ENCODE measurements at places on chromosomes 5 and 9.
A peak's percentile ranks its signal among the peaks of the same experiment; 100 is the strongest.

- DNase-seq: no peak
Measured at GRCh38 chr5:132489871-132490483, 596 bp downstream of the IRF1 start.

- no peak for DNase-seq
Measured at GRCh38 chr9:27471789-27472188, 52.3 kb upstream of the IFNK start.

DNA sequence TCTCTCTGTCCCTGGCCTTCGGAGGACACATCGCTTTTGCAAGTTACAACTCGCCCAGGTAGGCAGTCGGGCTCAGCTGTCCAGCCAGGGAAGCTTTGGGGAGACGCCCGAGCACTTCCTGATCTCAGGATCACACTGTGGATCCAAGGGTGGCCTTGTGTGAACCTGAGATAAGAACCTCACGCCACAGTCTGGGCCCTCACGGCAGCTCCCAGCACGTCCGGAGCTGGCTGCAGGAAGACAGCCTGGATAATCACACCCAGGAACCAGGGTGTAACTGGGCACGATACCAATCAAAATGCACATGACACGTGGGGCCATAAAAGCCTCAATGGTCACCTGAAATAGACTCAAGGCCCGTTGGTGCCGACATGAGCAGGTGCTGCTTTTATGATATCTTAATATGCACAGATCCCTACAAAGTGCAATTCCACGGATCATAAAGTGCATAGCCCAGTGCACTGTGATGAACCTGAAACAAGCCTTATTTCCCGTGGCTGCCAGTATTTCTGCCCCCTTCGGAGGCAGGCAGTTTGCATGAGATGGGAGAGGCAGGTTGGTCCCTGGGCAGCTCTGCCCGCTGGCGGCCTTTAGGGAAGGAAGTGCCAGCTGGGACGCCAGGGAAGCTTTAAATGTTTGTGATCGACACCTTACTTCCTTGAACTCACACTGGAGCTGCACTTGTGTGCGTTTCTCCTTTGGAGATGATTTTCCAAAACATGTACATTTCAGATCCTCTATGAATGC, 14.5 kb downstream of the SLC6A18 start:
- DNase-seq: no peak

DNA sequence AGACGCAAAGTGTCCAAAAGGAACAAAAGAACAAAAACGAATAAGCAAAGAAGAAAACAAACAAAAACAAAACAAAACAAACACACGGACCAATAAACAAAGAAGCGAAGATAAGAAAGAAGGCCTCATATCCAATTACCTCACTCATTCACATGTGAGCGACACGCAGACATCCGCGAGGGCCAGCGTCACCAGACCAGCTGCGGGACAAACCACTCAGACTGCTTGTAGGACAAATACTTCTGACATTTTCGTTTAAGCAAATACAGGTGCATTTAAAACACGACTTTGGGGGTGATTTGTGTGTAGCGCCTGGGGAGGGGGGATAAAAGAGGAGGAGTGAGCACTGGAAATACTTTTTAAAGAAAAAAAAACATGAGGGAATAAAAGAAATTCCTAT, 28.3 kb upstream of the WWC1 start:
- no peak for DNase-seq

DNA sequence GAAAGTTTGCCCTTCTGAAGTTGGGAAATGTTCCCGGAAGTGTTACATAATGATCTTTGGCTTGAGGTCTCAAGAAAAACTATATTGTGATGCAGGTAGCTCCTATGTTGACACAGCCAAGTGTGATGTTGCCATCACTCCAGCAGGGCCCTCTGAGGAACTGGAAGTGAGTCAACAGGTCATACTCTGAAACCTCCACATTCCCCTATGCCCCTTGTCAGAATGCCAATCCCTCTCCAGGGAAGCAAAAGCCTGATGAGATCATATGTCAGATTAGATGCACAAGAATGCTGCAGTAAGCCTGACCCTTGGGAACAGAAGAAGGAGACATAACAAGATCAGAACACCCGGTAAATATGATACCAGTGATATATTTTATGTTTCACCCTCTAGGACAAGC, 66.8 kb upstream of the ITGA2 start:
- DNase-seq: peak; percentile 53

- no peak for DNase-seq
Measured at GRCh38 chr5:88677943-88678769, 204.8 kb downstream of the MEF2C start.

- DNase-seq: no peak
Measured at GRCh38 chr5:130068988-130069387, 164.7 kb downstream of the CHSY3 start.
